ENCODE measurements at places on chromosomes 12 and 14. TPM values are rescaled to one million over a fixed set of nuclear protein-coding genes. Genes with fewer than 3 reads are reported as not detected.

Gene STYK1
- total RNA-seq, result 0.39 TPM

Gene WNT1
- total RNA-seq, result not detected

Gene RNF212B
- total RNA-seq, result not detected

Gene PKP2
- 11.5 TPM for total RNA-seq

Gene SYT1
- 0.99 TPM for total RNA-seq

Gene POP5
- total RNA-seq, result 15.1 TPM

Gene DNAJC22
- 0.39 TPM for total RNA-seq

Gene PMCH
- not detected for total RNA-seq

Gene TBK1
- 26.7 TPM for total RNA-seq

Gene KRT79
- total RNA-seq, result 68.7 TPM

Gene JDP2
- 19.3 TPM for total RNA-seq

Gene FGD4
- 21.9 TPM for total RNA-seq

Gene LBHD2
- not detected for total RNA-seq

Gene LRIG3
- total RNA-seq, result 241 TPM

Gene BTBD7
- total RNA-seq, result 30.5 TPM

Gene BEGAIN
- total RNA-seq, result 1.4 TPM

Gene OR4E2
- not detected for total RNA-seq

Gene ERO1A
- total RNA-seq, result 31.5 TPM

Gene FAM186B
- total RNA-seq, result 0.59 TPM

Gene CNTN1
- total RNA-seq, result 28.9 TPM

Gene PRH2
- not detected for total RNA-seq

Gene KRT75
- 84.8 TPM for total RNA-seq

Gene PITPNM2
- 4.3 TPM for total RNA-seq

Gene PLXNC1
- 15.5 TPM for total RNA-seq

Gene TEP1
- 14.7 TPM for total RNA-seq

Measured in skin of body (tissue), 3 donors.